ENCODE measurements at places on chromosomes 2 and 18. TPM values are rescaled to one million over a fixed set of nuclear protein-coding genes. Genes with fewer than 3 reads are reported as not detected.

Gene CXCR1
- not detected for total RNA-seq

Gene DSG2
- total RNA-seq, result 0.73 TPM

Gene SERPINB3
- total RNA-seq, result not detected

Gene OR6B3
- total RNA-seq, result not detected

Gene IL37
- total RNA-seq, result not detected

Measured in smooth muscle cell of trachea (primary cell).